A673 (cell line): ENCODE measurements at places on chromosomes 6 and 20. TPM values are rescaled to one million over a fixed set of nuclear protein-coding genes. Genes with fewer than 3 reads are reported as not detected.
A peak's percentile ranks its signal among the peaks of the same experiment; 100 is the strongest.

GRCh38 chr6:96234444-96234843 lies 218.7 kb downstream of the FUT9 start:
- DNase-seq, result no peak

DNA sequence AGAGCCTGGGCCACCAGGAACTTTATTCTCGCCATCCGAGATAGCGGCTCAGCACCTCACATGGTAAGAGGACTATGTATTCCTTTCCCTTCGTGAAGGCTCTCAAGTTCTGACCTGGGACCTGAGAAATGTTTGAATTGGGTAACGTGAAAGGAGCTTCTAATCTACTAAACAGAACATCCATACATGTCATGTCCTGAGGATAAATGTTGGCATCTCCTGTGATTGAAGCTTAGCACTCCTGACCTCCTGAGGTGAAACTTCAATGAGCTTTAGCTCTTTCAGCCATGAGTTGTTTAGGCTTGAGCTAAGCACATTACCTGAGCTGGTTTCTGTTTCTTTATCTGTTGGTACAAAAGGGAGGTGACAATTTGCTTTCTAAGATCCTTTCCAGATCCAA lies 280.9 kb downstream of the PACRG start:
- no peak for DNase-seq

DNA sequence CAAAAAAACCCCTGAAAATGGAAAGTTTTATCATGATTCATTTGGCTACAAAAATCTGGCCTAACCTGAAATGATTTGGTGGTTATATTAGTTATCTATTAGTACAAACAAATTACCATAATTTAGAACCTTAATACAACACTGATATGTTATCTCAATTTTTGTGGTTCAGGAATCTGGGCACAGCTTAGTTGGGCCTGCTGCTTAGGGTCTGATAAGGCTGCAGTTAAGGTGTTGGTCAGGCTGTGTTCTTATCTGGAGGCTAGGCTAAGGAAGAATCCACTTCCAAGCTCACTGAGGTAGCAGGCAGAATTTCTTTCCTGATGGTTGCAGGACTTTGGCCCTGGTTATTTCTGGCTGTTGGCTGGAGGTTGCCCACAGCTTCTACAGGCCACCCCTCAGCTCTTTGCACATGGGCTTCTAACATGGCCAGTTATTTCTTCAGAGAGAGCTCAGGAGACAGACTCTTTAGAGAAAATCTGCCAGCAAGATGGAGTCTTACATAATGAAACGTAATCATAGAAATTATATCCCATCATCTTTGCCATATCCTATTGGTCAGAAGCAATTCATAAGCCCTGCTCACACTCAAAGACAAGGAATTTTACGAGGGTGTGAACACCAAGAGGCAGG lies 11.4 kb downstream of the TRIM38 start:
- DNase-seq, result no peak

DNA sequence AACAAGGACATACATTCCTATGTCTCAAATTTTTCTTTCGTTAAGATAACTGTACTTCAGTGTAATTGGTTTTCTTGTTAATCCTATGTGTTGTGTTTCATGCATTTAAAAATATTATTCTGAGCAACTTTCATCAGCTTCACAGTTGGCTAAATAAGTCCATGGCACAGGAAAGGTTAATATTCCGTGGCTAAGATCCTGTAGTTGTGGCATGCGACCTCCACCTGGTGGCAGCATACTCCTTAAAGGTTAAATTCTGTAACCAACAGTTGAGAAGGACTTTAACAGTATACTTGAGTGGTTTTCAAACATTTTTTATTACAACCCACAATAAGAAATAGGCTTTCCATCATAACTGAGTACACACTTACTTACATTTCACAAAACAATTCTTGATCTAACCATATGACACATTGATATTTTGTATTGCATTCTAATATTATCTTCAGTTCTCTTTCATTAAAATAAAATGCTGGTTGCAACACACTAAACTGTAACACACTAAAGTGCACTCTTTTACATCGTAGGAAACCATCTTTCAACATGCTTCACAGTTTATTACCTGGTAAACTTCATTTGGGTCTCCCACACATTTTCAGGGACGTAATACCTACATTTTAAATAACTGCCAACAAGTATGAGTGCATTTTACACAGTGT lies 118.3 kb downstream of the SLX4IP start:
- peak; percentile 86 for DNase-seq

- peak; percentile 62 for DNase-seq
Measured at GRCh38 chr6:24125980-24126379, at the start of gene NRSN1. TSS of gene NRSN1 (plus strand) at chr6:24126215. CDS start at chr6:24134328, 8,113 bp downstream.

DNA sequence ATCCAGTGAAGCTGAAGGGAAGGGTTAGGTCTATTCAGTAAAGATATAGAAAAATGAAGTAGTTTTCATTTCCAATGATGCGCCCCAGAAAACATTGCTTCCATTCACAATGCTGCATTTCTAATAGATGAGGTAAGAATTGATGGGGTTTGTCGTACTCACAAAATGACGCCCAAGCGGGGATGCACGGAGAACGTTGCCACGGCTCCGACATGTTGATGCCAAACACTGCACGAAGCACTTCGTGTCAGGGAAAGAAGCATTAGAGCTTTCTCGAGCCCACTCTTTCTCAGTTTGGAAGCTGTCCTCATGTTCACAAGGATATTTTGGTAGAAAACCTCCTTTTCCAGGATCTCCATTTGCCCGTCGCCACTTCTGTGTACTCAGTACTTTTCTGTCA lies 21.6 kb upstream of the MAFB start:
- DNase-seq, result no peak

Gene TXLNB
- not detected in 2 replicates for total RNA-seq

Gene SLC22A16
- 0.15 TPM in 1 of 2 replicates, not detected in the other for total RNA-seq

Gene CST5
- not detected in 2 replicates for total RNA-seq

Gene TMC2
- not detected in 2 replicates for total RNA-seq

DNA sequence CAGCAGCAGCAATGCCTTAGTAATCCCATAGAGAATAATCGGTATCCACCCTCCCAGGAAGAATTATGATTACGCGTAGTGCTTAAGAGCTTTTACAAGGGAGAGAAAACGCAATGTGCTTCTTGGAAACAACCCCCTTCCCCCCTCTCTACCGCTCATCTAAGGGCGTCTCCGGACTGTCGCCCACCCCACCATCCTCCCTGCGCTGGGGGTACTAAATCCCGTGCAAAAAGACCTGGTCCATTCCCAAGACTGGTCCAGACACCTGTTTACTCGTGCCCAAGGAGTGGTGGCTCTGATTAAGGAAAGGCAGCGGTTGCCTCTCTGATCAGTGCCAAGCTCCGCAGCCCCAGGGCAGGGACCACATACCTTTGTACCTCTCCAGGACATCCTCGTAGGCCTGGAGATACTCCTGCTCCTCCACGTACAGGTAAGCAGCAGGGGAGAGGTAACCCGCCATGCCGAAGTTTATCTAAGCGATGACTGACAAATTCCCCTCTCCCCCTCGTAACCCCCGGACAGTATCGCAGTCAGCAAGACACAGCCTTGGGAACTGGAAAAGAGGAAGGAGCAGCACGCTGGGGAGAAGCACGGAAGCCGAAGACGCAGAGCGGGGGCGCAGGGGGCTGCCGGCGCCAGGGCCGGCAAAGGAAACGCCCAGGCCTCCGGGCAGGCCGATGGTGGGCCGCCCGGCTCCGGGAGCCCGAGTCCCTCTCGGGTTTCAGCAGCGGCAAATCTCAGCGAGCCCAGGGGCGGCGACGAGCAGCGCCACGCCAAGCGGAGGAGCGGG lies 112.0 kb upstream of the BEND6 start:
- peak; percentile 66 for DNase-seq

Gene FAM83C
- total RNA-seq, result not detected in 2 replicates

Gene CST4
- not detected in 2 replicates for total RNA-seq

GRCh38 chr20:22371843-22372242 lies 212.5 kb downstream of the FOXA2 start:
- DNase-seq, result no peak

- DNase-seq, result no peak
Measured at GRCh38 chr20:22339946-22340345, 244.4 kb downstream of the FOXA2 start.

Gene OPN5
- total RNA-seq, result not detected in 2 replicates

GRCh38 chr6:118083711-118084110 lies 176.6 kb downstream of the SLC35F1 start:
- DNase-seq, result no peak

GRCh38 chr20:20956513-20956931 lies 149.6 kb downstream of the LINC00237 start:
- no peak for DNase-seq
